Activated CD4-positive, alpha-beta T cell treated with anti-CD3 and anti-CD28 coated beads, Interleukin-2, amount 10 ng/mL, durations not matched to agents 7 days and 5 days (primary cell): ENCODE measurements at places on chromosomes 16 and 17. TPM values are rescaled to one million over a fixed set of nuclear protein-coding genes. Genes with fewer than 3 reads are reported as not detected.

Gene BAIAP3
- total RNA-seq = 0.83 TPM

Gene TMC7
- not detected for total RNA-seq

Gene RNU2-1
- 8,052 TPM for total RNA-seq

Gene TEKT1
- total RNA-seq = not detected

Gene PLLP
- 0.55 TPM for total RNA-seq

Gene SEPHS2
- 52.2 TPM for total RNA-seq

DNA sequence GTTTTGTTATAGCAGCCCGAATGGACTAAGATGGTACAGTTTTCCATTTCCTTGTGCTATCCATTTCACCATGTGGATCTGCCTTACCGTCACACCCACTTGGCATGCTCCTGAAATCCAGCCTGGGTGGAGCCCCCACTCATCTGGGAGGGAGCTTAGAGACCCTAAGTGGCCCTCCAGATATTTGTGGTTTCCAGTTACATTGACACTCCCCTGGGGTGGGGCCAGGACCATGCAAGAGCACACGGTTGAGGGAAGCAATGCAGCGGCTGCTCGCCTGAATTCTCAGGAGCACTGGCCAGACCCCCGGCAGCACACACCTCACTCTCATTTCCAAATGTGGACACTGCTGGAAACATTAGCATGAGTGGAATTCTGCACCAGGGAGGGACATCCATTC lies 231.1 kb downstream of the UTP18 start:
- DNase-seq = no peak

- DNase-seq = no peak
Observed at GRCh38 chr17:28097901-28098300, 55.4 kb downstream of the NLK start.

- no peak for DNase-seq
Observed at GRCh38 chr17:32936186-32936893, 8.4 kb downstream of the TMEM98 start.

DNA sequence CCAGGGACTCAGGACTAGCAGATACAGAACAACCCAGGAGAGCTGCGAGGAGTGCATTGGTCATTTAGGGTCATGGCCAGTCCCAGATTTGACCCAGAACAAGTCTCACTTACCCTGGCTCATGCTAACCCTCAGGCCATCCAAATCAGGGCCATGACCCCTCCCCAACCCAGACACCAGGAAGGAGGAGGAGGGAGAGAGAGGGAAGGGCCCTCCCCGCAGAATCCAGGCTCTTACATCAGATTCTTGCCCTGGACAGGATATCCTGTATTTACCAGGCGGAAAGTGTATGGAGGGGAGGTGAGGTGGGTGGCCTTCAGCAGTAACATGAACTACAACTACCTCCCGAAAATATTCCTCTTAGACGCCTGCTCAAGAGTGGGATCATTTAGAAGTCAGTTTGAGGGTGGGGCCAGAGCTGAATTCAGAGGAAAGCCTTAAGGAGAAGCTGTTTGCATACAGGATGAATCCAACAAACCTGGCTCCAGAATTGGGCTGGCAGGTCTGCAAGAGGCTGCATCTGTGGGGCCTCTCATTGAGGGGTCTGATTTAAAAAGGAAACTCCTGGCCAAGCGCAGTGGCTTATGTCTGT lies 2.1 kb downstream of the VAT1 start:
- no peak for DNase-seq

DNA sequence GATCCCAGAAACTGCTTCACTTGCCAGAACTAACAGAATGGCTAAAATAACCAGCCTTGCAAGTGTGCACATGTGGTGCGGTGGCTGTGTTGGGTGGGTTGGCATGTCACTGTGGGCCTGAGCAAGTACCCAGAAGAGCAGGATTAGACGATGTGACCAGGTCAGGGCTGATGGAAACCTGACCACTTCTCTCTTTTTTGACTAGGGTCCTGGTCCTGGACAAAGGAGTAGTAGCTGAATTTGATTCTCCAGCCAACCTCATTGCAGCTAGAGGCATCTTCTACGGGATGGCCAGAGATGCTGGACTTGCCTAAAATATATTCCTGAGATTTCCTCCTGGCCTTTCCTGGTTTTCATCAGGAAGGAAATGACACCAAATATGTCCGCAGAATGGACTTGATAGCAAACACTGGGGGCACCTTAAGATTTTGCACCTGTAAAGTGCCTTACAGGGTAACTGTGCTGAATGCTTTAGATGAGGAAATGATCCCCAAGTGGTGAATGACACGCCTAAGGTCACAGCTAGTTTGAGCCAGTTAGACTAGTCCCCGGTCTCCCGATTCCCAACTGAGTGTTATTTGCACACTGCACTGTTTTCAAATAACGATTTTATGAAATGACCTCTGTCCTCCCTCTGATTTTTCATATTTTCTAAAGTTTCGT lies 16.7 kb downstream of the ANKRD40 start:
- no peak for DNase-seq

DNA sequence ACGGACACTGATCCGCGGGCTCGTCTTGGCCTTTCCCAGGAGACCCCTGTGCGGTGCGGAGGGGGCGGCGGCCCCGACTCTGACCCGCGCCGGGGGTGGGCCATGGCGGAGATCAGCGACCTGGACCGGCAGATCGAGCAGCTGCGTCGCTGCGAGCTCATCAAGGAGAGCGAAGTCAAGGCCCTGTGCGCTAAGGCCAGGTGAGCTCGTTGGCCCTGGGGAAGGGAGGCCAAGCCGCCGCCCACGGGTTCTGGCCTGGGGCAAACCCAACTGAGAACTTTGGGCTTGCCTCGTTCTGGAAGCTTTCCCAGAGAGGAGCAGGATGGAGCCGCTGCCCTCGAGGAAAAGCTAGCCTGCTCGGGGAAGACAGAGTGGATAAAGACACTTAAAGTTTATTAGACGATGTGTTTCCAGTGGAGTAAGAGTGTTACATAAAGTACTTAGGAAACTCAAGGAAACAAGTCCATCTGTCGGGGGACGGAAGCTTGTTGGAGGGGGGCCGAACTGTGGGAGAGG lies 540 bp downstream of the PPP4C start:
- no peak for DNase-seq

DNA sequence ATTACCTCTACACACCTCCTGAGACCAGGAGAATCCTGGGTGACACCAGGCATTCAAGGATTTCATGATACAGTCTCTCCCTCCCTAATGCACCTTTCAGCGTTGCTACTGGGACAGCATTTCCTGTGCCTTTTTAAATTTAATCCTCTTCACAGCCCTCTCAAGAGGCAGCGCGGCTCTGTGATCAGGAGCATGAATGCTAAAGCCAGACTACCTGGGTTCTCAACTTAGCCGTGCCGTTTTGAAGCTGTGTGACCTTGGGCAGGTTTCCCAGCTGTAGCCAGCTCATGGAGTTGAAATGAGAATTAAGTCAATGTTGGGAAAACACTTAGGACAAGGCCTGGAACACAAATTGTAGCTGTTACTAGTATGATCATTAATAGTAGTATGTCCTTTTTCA lies 191.8 kb downstream of the XYLT1 start:
- no peak for DNase-seq

- no peak for DNase-seq
Observed at GRCh38 chr17:33657181-33657580, 364.1 kb upstream of the ASIC2 start.

DNA sequence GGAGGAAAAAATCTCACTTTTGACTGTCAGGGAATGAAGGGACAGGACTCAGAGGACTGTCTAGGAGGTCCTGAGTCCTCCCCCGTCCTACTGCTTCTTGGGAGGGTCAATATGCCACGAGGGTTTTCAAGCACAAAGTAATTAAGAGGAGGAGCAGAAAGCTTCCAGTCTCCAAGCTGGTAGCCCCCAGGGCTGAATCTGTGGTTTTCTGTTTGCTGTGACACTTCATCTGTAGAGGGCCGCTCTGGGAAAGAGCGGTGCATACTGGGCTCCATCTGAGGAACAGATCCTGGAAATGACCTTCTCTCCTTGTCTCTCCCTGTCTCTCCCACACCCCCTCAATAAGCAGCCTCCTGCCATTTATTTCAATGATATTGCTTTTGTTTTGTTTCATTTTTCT lies 180.1 kb upstream of the SDK2 start:
- no peak for DNase-seq

GRCh38 chr16:7397901-7398300 lies 65.3 kb downstream of the RBFOX1 start:
- no peak for DNase-seq

DNA sequence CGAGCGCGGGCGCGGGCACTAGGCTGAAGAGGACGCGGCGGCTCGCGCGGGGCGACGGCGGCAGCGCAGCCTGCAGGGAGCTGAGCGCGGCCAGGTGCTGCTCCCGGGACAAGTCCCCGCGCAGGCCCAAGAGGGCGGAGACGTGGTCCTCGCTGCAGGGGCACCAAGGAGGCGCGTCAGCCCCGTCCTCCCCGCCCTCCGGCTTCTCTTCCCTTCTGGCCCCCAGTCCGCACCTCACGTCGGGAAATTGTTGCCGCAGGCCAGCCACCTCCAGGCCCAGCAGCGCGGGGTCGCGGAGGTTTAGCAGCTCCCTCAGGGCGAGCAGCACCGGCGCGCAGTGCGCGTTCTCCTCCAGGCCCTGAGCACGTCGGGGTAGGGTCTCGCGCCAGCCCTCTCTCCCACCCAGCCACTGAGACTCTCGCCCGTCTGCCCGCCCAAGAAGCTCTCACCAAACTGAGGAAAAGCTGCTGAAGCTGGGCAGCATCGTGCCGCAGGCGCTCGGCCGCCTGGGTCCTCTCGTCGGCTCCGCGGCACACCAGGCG lies 761 bp upstream of the MATCAP1 start:
- no peak for DNase-seq

- DNase-seq = no peak
Observed at GRCh38 chr17:64245218-64246145, 17.6 kb downstream of the TEX2 start.

DNA sequence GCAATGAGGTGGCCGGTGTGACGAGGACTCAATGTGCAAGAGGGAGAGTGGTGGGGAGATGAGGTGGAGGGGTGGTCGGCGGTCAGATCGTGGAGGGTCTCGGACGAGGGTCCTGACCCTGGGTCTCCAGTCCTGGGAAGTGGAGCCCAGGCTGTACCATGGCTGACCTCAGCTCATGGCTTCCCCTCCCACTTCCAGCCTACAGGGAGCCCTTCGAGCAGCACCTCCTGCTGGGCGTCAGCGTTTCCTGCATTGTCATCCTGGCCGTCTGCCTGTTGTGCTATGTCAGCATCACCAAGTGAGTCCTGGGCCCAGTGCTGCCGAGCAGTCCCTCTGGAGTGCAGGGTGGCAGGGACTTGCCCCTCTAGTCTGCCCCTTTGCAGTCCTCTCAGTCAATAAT lies 41.8 kb downstream of the IL4R start:
- peak; percentile 43 for DNase-seq

DNA sequence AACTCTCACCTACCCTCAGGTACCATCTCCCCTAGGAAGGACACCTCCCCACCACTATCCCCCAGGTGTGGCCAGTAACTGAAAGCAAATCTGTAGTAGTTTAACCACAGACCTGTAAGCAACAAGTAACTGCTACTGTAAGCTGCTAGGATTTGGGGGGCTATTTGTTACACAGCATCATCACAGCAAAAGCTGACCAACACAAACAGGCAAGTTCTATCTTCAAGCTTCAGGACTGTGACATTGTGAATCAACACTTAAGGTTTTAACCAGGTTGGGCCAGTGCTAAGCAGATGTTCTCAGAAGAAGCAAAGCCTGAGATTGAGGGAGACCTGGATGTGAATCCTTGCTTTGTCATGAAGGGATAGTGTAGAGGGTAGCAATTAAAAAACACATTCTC lies 47.0 kb downstream of the ABCC6 start:
- no peak for DNase-seq

DNA sequence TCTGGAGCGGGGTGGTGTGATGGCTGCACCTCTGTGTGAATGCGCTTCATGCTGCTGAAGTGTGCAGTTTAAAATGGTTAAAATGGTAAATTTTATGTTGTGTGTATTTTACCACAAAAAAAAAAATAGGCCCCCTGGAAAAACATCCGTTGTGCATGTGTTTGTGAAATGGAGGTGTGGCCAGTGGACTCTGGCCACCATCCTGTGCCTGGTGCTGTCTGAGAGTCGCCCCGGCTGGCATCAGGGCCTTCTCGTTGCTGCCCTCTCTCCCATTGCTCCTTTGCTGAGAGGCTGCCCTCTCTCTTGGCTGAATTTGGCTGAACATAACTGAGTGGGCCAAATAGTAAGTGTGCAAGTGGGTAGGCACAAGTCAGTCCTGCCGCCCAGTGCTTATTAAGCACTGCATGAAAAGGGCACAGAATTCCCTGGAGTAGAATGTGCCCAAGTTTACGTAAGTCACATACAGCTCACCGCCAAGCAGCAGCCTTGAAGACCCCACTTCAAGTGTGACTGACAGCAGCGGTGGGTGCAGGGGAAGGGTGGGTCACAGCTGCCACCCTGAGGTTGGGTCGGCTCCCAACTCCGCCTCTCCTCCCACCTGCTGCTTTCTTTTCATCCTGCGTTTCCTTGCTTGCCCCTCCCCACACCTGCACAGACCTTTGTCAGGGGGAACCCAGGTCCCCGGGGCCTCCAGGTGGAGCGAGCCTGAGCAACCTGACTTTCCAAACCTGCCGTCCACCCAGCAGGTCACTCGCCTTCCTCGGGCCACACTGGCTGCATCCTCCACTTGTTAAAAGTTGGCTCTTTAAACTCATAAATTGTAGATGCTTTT lies 46.8 kb downstream of the FOXK2 start:
- no peak for DNase-seq

DNA sequence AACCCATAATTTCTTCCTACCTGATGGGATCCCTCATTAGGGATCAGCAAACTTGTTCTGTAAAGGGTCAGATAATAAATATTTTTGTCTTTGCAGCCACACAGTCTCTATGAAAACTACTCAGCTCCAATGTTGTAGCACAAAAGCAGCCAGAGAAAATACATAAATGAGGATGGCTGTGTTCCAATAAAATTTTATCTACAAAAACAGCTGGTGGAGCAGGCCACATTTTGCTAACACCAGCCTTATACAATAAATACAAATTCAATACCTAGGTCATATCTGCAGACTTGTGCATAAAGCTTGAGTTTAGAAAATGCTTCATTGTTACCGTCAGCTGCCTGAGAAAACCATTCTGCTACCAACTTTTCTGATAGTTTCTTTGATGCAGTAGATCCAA lies 38.4 kb upstream of the INTS2 start:
- DNase-seq = no peak
